ENCODE measurements at places on chromosomes 3 and 15.

DNA sequence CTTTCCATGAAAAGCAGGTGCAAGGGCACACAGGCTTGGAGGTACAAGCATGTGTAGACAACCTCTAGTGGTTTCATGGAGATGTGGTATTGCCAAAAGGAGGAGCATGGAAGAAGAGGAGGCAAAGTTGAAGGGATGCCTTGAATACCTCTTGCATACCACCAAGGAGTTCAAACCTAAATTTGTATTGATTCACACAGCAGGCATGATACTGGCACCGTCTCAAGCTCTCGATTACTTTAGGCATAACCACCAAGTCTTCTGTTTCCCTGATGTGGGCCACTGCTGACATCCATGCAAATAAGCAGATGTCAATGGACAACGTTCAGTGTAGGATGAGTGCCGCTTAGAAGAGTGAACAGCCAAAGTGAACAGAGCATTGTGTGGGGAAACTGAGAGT, 87.1 kb downstream of the SCN11A start:
- no peak for DNase-seq

DNA sequence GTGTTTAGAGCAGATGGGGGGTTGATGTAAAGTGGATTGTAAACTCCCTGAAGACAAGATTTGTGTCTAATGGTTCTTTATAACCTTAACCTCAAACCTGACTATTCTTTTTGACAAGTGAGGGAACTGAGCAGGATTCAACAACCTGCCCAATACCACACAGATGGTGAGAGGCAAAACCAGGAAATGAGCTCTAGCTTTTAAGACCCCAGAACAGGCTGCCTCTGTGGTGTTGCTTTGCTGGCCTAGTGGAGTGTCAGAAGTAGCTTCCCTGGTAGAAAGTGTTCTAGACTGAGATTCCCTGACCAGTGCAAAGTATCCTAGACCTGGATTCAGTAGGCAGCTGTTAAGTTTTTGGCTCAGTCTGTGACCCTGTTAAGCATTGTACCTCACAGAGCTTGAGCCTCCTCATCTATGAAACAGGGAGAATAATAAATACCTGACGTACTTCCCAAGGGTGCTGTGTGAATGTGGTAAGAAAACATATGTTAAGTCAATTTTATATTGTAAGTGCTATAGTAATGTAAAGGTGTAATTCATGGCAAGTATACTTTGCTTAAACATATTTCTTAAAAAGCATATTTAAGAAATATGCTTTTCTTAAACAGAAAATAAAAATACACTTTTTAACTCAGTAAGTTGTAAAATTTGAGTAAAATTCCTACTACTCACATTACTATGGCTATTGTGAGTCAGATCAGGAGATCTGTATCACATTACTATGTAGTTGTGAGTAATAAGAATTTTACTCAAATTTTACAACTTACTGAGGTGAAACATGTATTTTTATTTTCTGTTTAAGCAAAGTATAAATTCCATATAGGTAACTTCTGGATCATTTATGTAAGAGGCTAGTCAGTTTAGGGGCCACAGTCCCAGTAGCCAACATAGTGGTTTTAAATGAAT, 8.8 kb downstream of the GPR87 start:
- no peak for DNase-seq

GRCh38 chr3:40476478-40477470, at the start of gene ZNF619:
Gene ZNF619 (plus strand): TSS chr3:40477122. CDS start chr3:40477980, 858 bp downstream.
- DNase-seq = peak; percentile 44

- DNase-seq = no peak
Measured at GRCh38 chr3:123068601-123069381, 2.0 kb downstream of the PDIA5 start.

DNA sequence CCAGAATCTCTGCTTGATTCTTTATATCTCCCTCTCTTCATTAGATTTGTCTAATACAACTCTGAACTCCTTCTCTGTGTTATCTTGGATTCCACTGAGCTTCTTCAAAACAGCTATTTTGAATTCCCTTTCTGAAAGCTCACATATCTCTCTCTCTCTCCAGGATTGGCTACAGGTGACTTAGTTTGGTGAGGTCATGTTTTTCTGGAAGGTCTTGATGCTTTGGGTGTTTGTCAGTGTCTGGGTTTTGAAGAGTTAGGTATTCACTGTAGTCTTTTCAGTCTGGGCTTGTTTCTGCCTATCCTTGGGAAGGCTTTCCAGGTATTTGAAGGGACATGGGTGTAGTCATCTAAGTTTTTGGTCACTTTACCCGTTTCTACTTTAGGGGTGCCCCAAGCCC, 781.8 kb downstream of the FHIT start:
- no peak for DNase-seq

DNA sequence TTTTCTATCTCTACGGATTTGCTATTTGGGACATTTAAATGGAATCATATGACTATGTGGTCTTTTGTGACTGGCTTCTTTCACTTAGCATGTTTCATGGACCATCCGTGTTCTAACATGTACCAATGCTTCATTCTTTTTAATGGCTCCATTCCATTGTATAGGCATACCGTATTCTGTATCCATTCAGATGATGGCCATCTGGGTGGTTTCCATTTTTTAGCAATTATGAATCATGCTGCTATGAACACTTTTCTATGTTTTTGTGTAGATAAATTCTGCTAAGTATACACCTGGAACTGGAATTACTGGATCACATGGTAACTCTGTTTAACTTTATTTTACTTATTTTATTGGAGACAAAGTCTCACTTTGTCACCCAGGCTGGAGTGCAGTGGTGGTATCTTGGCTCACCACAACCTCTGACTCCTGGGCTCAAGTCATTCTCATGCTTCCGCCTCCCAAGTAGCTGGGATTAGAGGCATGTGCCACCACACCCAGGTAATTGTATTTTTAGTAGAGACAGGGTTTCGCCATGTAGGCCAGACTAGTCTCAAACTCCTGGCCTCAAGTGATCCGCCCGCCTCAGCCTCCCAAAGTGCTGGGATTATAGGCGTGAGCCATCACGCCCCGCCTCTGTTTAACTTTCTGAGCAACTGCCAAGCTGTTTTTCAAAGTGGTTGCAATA, 13.4 kb downstream of the UBP1 start:
- no peak for DNase-seq

DNA sequence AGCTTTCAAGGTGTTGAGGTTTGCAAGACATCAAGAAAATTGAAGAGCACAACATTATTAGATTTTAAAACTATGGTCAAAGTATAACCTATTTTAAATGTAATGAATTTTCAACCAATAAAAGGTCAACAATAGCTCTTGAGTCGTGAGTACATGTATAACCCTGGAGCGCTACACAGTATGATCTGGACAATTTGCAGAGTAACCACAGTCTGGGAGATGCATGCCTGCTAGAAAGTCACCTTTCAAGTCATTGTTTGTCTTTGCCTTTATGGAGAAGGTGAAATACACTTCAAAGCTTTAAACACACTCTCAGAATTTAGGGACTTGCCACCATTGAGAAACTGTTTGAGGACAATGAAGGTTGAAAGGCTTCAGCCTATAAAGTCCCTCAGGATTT, 112.6 kb upstream of the ALCAM start:
- DNase-seq = no peak

- no peak for DNase-seq
Measured at GRCh38 chr15:64472161-64472560, 11.8 kb downstream of the ZNF609 start.

DNA sequence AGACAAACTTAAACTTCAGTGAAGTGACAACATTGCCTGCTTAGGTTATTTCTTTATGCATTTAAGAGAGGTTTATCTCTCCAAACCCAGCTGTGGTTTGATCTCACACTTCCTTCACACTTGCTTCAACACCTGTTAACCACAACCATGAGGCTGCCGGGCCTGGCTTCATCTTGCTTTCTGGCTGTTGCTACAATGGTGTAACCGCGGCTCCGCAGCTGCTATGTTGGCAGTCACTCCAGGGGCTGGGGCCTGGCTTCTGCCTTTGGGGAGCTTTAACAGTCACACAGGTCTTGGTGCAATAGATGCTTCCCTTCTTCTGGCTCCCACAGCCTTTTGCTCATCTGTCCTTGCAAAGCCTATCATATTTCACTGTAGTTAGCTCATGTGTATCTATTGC, 72.9 kb upstream of the MNS1 start:
- no peak for DNase-seq

DNA sequence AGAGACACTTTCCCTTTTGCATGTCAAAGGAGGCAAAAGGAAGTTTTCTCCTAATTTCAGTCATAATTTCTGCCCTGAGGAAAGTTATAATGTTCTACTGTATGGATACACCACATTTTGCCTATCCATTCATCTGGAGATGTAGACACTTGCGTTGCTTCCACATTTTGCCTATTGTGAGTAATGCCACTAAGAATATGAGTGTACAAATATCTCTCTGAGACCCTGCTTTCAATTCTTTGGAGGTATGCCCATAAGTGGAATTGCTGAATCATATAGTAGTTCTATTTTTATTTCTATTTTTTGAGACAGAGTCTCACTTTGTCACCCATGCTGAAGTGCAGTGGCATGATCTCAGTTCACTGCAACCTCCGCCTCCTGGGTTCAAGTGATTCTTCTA, 3.6 kb upstream of the CD276 start:
- no peak for DNase-seq

- no peak for DNase-seq
Measured at GRCh38 chr3:185555860-185556347, 3.5 kb upstream of the LIPH start.

- no peak for DNase-seq
Measured at GRCh38 chr3:31482493-31483200, 50.1 kb upstream of the STT3B start.

DNA sequence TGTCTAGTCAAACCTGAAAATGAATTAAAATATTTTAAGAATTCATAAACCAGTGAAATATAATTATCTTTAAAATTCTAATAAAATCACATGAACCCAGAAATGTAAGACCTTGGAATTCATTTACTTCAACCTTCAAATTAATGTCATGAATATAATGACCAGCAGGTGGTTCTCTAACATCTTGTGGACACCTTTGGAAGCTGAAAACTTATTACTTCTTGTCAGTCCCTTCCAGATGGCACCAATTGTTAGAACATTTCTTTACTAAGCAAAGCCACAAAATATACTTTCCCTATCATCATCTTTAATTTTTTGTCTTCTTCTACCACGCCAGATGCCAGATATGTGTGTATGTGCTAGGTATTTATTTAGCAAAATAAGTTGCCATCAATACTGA, 240.0 kb downstream of the MBNL1 start:
- DNase-seq = no peak

DNA sequence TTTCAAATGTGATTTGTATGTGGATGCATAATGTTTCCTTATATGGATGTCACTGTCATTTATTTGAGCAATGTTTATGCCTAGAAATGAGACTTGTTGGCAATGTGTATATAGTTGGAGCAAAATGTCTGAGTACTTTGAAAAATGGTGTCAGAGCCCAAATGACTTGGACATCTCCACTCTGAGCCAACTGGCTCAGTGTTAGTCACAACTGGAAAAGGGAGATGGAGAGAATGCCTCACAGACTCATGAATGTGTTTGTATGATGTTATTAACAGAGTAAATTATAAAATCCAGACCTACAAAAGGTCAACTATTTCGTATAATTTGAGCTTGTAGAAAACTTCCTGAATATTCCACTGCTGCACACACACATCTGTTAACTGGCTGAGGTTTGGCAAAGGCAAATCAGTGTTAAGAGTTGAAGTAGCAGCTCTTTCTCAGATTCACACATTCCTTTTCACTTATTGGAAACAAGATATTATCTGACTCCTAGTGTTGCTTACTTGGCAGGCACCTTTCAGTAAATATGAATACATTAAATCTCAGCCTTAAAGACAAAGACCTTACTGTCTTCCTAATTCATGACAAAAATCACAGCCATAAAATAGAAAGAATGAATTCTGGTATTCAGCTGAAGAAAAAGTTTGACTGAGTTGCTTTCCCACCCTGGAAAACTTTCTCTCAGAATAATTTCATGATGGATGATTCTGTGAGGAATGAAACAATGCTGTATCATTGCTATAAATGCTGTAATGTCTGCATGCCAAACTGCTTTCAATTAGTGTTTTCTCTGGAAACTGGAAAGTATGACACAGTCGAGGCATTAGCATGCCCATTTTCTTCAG, 27.0 kb downstream of the ADIPOQ start:
- no peak for DNase-seq

DNA sequence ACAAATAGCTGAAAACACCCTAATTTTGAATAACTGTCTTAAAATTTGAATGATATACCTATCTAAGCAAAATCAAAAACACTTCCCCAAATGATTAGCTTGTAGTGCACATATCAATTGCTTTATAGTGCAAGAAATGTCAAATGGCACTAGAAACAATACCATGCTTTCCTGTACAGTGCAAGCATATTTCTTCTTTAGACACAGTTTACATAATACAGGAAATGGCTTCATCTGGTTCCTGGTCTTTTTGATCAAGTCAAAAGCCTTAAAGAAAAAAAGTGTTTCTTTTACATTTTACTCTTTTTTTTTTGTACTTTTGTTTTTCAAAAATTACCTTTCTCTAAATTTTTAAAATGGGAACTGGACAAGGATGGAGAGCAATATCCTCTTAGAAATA, 352.1 kb downstream of the MECOM start:
- DNase-seq = no peak

GRCh38 chr3:182491577-182491976, 301.7 kb upstream of the ATP11B start:
- DNase-seq = no peak

- DNase-seq = no peak
Measured at GRCh38 chr3:59518283-59519055, 468.6 kb upstream of the CFAP20DC start.

- DNase-seq = peak; percentile 14
Measured at GRCh38 chr3:179898024-179898423, 138.7 kb downstream of the PEX5L start.

DNA sequence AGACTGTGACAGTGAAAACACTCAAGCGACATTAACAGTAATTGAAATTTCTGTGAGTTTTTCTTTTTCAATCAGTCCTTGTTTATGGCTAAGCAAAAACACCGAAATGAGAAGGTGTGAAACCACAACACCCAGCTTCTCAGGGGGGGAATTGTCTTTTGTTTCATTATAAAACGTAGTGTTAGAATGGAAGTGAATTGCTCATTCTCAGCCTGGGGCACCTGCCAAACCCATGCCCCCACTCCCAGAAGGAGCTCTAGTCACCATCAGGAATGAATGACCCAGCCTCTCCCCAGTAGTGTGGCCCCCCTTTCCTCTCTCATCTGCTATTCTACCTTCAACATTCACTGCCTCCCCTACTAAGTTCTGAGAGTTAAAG, 185.8 kb upstream of the CFAP20DC start:
- DNase-seq = no peak

- DNase-seq = no peak
Measured at GRCh38 chr15:98394546-98394945, 253.8 kb upstream of the IGF1R start.

- DNase-seq = no peak
Measured at GRCh38 chr3:180624714-180625113, 22.8 kb downstream of the TTC14 start.

Data from neural crest cell (in vitro differentiated cells).